Activated T-helper 1 cell treated with anti-CD3 and anti-CD28 coated beads, Interleukin-12 subunit alpha, Interleukin-12 subunit beta, Interleukin-2, Interleukin-4 antibody, amounts not matched to agents 30 ng/mL and 10 ng/mL and 1 ng/mL, durations not matched to agents 14 hours and 24 hours and 36 hours (primary cell): ENCODE measurements at places on chromosomes 1 and 21. TPM values are rescaled to one million over a fixed set of nuclear protein-coding genes. Genes with fewer than 3 reads are reported as not detected.

DNA sequence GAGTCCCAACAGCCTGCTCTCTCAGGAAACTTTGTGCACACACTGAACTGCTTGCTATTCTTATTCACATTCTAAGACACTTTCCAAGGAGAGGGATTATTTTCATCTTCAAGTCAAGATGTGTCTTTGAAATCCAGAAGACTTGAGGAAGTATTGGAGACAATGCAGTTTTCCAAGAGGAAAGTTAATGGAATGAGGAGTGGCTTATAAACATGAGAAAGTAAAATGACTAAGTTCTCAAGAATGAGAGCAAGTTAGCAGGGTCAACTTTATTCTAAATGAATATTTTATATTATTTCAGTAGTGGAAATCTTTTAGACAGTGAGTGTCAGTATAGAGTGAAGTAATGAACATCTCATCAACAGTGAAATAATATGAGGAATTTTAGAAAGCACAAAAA is 1239.3 kb downstream of the MRPL39 start:
- no peak for DNase-seq

- no peak for DNase-seq
These were observed 145.7 kb downstream of the EDEM3 start for GRCh38 chr1:184608990-184609389.

DNA sequence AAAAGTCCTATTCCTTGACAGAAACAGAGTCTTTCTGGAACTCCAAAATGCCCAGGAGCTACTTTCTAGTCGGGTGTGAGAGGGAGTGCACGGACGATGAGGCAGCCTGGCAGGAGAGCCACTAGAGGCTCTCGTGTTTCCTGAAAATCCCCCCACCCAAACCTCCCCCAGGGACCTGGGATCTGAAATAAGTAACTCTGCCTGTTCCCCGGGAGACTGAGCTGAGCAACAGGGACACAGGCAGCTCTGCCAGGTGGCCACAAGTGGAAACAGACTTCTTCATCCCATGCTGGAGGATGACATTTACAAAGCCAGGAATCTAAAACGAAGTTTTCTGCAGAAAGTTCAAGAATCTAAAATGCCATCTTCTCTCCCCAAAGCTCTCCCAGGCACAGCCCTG is 77.1 kb downstream of the ITPKB start:
- DNase-seq = no peak

GRCh38 chr1:3313576-3313950 is 140.9 kb upstream of the ARHGEF16 start:
- no peak for DNase-seq

DNA sequence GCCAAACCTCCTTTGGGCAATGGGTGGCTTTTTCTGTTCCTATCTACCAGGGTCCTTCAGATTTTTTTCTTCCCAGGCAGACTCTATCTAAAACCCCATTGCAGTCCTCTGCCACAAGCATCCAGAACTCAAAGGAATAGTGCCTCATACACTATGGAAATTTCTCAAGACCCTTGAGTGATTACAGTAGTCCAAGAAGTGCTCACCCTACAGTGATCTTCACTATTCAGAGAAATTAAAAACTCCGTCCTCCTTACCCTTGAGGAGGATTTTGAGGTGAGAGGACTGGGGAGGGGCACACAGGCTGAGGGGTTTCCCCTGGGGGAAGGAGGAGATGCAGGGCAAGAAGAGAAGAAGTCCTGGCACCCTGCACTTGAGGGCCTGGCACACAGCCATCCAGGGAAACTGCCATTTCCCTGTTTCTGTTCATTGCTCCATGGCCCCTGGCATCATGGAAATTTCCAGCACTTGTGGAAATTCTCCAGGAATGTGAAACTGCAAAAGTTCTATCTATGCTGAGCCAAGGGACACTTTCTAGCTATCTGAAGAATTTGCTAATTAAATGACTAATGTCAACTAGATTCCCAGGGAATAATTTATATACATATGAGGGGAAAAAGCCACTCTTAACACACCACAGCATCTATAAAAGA is 102.5 kb upstream of the ATP1B1 start:
- DNase-seq = no peak

GRCh38 chr1:224585051-224585450 is 31.1 kb upstream of the CNIH3 start:
- no peak for DNase-seq

GRCh38 chr21:40422896-40423635 is 423.9 kb downstream of the DSCAM start:
- DNase-seq = no peak

DNA sequence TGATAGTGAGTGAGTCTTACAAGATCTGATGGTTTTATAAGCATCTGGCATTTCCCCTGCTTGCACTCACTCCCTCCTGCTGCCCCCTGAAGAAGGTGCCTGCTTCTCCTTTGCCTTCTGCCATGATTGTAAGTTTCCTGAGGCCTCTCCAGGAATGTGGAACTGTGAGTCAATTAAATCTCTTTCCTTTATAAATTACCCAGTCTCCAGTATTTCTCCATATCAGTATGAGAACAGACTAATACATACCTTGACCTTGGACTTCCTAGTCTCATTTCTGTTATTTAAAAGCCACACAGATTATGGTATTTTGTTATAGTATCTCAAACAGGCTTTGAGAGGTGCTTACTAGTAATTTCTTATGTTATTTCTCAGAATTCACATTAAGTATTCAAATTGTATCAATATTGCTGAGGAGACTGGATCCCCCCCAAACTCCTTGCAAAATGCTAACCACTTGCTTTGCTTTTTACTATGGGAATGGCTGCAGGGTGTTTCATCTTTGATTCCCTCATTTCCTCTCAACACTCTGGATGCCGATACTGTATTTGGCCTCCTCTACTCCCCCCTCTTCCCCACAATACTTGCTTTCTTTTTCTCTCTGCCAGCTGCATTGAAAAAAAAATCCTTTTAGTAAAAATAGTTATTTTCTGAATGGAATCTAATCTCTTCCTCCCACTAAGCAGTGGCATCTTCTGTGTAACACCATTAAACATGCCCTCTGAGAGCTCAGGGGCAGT is 96.9 kb upstream of the WLS start:
- no peak for DNase-seq

- no peak for DNase-seq
These were observed 157.9 kb upstream of the NRIP1 start for GRCh38 chr21:15222707-15223106.

GRCh38 chr1:167747988-167748387 is 26.2 kb downstream of the MPZL1 start:
- DNase-seq = no peak

- no peak for DNase-seq
These were observed 48.0 kb upstream of the SLC16A1 start for GRCh38 chr1:113003751-113004690.

- DNase-seq = peak; percentile 47
These were observed 9.0 kb downstream of the LRRC47 start for GRCh38 chr1:3787349-3787715.

Gene RPTN
- not detected in 2 replicates for total RNA-seq

Gene KRTAP10-8
- total RNA-seq = not detected in 2 replicates

Gene GUCA2B
- not detected in 2 replicates for total RNA-seq
